ENCODE measurements at places on chromosomes 5 and 9.

GRCh38 chr9:2809692-2810419 is 34.0 kb downstream of the PUM3 start:
- no peak for DNase-seq

DNA sequence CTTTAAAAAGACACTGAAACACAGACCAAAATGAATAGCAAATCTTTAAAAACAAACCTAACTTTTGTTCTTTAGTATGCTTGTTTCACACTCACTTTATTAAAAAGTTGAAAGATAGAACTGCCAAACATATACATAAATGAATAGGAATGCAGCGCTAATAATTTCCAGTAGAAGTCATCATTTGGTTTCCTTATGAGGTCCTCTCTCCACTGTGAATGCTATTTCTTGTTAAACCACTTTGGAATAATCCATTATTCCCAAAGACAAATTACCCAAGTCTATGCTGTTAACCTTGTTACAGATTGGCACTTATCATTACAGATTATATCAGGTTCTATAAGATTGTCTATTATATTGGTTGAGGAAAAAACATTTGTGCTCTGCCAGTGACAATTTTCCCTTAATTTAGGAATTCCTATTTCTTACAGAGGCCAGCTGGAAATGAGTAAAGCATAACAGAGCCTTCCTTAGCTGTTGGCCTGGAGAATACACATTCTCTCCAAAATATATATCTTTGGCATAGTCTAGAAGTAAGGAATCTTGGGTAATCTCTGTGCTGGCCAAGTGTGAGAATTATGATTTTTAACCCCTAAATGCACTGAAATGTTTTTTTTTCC is 29.3 kb upstream of the MINAR2 start:
- DNase-seq: no peak

DNA sequence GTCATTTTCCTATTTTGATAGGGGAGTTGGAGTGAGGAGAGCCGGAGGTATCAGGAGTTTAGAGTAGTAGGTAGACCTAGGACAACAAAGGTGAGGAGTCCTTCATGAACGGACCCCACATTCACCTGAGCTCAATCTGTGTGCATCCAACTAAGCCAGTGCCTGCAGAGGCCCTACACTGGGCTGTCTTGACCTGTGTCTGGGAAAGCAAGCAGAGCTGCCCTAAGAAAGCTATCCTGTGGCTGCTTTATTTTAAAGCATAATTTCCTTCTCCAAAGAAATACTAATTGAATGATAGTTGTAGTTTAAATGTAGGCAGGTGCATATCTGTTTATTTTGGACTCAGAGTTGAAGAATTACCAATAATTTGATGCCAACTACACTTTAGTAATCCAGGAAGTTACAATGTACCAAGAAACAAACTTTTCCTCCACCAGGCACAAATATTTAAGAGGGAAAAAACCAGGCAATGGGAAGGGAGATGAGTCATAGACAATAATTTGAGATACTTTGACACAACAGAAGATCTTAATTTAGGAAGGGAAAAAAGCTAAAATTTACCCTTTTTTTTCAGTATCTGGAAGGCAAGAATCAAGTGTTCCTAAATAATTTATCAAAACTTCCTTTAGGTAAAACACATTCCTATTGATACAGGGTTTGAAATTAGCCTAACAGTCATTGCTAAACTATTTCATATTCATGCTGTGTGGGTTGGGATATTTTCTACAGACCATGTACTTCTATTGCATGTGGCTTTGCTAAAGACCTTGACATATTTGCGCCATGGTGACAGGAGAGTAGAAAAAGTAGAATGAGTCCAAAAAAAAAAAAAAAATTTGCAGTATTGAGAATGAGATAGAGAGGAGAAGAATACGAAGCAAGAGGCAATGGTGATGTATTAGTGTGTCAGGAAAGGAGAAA is 376.6 kb upstream of the TUSC1 start:
- no peak for DNase-seq

DNA sequence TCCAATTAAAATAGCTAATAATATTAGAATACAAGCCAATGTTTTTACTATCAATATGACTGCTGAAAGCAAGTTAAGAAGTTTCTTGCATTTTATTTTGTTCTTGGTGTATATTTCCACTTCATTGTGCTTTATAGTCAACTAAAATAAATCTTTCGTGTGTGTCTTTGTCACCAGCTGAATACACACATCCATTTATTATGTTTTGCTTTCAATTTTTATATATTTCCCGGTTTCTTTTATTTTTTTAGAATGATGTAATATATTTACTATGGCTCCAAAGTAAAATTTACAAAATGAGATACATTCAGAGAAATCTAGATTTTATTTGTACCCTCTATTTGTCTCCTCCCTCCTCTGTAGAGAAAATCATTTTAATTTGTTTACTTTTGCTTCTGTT is 495.9 kb upstream of the PAPPA start:
- DNase-seq: no peak

DNA sequence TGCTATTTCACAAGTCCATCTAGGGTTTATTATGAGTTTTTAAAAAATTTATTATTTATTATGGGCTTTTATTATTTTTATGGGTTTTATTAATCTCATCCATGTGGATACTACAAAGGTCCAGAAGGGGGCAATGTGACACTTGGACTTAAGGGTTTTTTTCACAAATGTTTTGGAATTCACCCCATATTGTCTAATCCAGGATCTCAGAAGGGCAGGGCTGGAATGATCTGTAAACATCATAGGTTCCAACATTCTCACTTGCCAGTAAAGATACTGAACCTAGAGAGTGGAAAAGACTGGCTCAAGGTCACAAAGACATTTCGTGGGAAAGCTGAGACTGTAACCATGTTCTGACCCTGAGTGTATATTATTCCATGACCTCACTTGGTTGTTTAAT is 35.6 kb downstream of the NIM1K start:
- DNase-seq: no peak

All from DMS79 (cell line).